ENCODE measurements at places on chromosomes 7 and 10.

DNA sequence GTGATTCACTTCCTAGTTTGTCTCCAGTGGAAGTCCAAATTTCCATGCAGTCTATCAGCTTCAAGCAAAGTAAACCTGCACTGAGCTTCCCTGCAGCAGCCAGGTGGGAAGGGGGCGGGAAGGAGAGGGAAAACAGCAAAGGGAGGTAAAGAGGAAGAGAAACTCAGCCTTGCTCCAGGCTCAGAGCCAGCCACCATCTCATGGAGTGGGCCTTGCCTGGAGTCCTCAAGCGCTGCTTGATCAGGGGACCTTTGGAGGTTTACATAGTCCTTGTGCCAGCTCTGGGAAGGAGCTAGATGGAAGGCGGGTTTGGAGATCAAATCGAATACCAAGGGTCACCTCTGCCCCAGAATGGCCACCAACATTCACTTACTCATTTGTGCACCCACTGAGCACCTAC lies 7.4 kb downstream of the CRTAC1 start:
- peak; percentile 67 for DNase-seq

DNA sequence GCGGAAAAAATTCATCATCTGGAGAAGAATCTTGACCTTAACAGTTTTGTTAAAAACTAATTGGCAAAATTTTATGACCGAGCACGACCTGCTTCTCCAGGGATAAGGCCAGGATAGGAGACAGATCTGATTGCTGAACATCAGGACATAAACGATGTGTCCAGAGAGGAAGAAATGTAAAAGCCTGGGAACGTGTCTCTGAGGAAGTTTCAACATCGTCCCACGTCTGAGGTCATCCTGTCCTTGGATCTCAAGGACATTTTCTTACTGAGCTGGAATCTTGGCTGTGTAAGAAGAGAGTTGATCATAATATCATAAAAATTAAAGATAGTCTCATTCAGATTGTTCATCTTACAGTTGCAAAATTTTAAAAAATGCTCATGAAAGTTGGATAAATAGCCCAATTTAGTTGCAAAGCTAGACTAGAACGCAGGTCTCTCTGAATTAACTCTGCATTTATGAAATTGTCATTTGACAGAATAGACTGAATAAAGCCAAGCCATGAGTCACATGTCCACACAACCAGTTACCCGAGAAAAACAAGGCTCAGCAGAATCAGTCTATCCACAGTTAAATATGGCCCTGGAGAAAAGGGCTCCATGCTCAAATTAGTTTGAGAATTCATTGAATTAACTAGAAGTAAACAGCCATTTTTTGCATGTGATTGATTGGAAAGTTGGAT lies 120.0 kb upstream of the EGFR start:
- DNase-seq = peak; percentile 6

DNA sequence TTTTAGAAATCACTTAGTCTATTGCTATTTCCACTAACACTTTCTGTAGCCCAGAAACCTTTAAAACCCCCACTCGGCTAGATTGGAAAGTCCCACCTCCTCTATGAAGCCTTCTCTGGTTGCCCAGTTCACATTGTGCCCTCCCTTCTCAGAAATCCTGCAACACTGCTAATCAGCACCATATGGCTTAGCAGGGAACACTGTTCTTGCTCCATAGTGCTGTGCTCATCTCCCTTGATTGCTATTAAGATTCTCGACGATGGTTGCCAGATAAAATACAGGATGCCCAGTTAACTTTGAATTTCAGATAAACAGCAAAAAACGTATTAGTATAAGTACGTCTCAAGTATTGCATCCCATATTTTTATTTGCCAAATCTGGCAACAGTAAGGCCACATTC lies 40.1 kb upstream of the XPNPEP1 start:
- DNase-seq = no peak

GRCh38 chr10:51425431-51425830 lies 274.0 kb downstream of the CSTF2T start:
- no peak for DNase-seq

GRCh38 chr10:655184-655583 lies 34.3 kb downstream of the DIP2C start:
- DNase-seq = no peak

DNA sequence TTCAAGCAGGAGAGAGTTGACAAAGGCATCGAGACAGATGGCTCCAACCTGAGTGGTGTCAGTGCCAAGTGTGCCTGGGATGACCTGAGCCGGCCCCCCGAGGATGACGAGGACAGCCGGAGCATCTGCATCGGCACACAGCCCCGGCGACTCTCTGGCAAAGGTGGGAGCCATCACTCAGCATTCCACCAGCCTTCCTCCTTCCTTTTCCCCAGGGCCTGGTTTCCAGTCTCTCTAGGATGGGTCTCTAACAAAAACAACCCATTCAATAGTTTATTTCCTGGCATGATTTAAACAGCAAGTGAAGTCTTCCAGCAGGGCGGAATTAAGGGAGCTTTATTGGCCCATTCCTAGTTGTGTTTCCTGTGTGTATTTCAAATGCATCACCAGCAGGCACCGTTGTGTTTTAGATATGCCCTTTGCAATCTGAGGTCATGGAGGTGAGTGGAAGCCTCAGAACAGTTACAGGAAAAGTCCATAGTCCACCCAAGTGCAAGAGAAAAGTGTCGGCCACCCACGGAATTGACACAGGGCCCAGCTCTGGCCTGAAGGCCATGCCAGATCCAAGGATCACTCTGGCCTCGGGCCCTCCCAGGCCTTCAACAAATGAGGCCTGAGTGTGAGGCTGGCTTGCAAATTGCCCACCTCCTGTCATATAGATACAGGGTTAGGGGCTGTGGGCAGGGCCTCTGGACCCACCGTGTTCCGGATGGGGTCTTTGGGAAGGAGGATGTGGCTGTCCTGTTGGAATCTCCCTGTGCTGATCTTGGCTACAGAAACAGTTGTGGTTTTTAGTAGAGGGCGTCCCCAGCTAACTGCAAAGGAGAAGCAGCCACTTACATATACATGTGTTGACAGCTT lies 46.9 kb upstream of the TRIM8 start:
- DNase-seq = peak; percentile 15

- no peak for DNase-seq
Measured at GRCh38 chr7:83769407-83769806, 120.5 kb upstream of the SEMA3E start.

DNA sequence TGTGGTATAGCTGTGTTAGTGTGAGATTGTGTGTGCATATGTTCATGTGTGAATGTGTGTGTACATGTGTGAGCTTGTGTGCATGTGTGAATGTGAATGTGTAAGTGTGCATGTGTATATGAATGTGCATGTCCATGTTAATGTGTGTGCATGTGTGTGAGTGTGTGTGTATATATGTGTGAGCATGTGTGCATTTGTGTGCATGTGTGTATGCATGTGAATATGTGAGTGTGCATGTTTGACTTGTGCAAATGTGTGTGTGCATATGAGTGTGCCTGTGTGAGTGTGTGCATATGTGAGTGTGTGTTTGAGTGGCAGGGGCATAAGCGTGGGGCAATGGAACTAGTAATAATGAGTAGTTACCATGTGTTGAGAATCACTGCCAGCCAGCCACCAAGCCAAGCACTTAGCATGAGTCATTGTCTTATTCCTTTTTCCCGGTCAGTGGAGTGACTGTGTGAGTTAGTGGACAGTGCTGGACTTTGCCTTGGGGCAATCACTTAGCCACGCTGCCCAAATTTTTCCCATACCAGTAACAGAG lies 46.3 kb upstream of the SHH start:
- no peak for DNase-seq

DNA sequence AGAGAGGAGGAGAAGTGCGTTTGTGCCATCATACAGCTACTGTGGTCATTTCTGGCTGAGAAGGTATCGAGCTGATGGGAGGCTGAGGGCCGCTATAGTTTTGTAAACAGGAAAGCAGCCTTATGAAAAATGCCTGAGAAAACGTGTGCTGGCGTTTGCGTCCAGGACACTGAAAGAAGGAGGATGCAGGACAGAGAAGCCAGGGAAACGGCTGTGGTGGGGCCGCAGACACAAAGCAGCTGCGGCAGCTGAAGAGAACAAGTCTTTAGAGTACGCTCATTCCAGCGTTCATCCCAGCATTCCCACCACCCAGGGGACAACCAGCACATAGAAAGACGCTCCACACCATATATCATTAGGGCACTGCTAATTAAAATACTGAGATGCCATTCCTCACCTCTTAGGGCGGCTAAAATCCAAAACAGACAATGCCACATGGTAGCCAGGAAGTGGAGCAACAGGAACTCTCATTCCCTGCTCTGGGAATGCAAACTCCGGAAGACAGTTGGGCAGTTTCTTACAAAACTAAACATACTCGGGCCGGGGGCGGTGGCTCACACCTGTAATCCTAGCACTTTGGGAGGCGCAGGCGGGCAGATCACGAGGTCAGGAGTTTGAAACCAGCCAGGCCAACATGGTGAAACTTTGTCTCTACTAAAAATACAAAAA lies 18.4 kb downstream of the GNA12 start:
- DNase-seq = no peak
